ENCODE measurements at places on chromosomes 5 and 9. TPM values are rescaled to one million over a fixed set of nuclear protein-coding genes. Genes with fewer than 3 reads are reported as not detected.

DNA sequence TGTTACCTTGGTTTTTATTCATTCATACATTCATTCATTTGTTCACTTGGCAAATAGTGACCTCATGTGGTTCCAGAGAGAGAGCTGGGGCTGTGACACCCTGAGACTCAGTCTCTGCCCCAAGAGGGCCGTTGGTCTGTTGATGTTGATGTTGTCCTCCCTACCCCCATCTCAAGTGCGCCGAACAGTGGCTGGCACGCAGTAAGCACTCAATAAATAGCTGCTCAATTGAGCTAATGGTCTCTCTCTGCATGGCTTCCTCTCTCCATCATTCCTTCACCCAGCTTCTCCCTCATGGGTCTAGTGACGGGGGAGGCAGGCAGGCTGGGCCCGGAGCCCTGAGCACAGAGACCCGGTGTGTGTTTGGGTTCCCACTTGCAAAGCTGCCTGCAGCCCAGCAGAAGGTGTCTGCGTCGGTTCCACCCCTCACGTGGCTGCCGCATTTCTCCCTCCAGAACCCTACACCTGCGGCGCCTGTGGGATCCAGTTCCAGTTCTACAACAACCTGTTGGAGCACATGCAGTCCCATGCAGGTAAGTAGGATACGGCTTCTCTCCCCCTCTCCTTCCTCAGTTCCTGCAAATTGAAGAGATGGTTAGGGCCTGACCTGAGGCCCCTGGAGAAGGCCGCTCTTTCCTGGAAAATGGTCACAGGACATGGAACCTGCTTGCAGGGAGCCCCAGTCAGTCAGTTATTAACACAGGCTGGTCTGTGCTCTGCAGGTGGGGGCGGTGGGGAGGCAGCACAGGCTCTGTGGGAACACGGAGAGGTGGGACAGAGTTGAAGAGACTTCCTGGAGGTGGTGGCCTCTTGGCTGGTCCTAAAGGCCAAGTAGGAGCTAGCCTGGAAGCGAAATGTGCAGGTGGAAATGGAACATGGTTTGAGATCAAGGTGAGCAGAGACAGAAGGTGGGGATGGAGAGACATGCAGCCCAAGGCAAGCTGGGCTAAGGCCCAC, 42.0 kb downstream of the AMBP start:
- H3K4me3 ChIP-seq, result no peak overlapping the region
- DNase-seq, result no peak
- no peaks in the 10 kb centered on the region for H3K4me1 ChIP-seq
- H3K27me3 ChIP-seq, result no peaks in the 10 kb centered on the region
- H3K27ac ChIP-seq, result no peak overlapping the region
- no peaks in the 10 kb centered on the region for H3K36me3 ChIP-seq

DNA sequence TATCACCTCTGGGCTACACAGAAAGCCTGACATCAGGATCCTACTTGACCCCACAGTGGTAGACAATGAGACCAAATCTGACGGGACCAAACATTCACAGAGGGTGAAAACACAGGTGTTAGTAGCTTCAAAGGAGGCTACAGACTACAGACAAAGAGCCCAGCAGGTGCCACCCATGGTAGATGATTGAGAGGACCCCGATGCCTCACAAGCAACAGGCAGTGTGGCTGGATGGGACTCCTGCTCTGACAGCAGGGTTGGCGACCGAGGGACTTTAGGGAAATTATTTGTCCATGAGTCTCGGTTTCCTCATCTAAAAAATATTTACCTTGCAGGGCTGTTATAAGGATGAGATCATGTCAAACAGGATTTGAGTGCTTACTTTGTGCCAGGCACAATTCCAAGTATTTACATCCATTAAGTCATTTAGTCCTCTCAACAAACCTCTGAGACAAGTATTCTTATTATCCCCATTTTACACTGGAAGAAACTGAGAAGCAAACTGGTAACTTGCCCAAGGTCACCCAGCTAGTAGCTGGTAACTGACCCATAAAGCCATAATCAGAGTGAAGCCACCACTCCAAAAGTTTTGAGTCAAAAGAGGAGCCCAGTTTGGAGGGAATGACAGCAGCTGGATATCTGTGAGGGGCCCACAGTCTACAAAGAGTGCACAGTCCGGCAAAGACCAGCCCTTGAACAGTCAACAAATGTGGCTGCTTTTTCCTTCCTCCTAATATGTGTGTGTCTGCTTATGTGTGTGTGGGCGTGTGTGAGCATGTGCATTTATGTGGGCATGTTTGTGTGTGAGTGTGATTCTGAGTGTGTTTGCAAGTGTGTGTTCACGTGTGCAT, 502.0 kb downstream of the BNC2 start:
- no peaks in the 10 kb centered on the region for H3K36me3 ChIP-seq
- no peak overlapping the region for H3K27ac ChIP-seq
- H3K4me1 ChIP-seq, result no peaks in the 10 kb centered on the region
- no peaks in the 10 kb centered on the region for H3K27me3 ChIP-seq

- H3K27ac ChIP-seq, result no peak overlapping the region
- no peaks in the 10 kb centered on the region for H3K36me3 ChIP-seq
- DNase-seq, result no peak
- peaks cover 5% of the 10 kb centered on the region for H3K27me3 ChIP-seq
These were observed 5.9 kb upstream of the DELE1 start for GRCh38 chr5:141917760-141918159.

DNA sequence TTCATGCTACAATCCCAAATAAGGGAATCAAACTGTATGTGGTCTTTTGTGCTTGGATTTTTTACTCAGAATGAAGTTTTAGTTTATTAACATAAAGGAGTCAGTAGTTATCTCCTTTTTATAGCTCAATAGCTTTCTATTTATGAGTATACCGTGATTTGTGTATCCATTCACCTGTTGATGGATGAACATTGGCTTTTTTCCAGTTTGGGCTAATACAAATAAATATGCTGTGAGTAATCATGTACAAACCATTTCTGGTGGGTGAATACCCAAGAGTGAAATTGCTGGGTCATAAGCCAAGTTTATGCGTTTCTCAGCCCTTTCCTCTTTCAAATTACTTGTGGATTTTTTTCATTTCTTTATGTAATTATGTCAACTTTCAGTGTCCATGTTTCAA, 395.3 kb downstream of the OSTF1 start:
- H3K4me3 ChIP-seq, result no peak overlapping the region
- H3K27me3 ChIP-seq, result no peaks in the 10 kb centered on the region
- no peaks in the 10 kb centered on the region for H3K4me1 ChIP-seq
- no peaks in the 10 kb centered on the region for H3K36me3 ChIP-seq
- no peak overlapping the region for H3K27ac ChIP-seq

TRPM6 gene
- polyA plus RNA-seq, result not detected
